ENCODE measurements at places on chromosomes 3 and 15.
A peak's percentile ranks its signal among the peaks of the same experiment; 100 is the strongest.

DNA sequence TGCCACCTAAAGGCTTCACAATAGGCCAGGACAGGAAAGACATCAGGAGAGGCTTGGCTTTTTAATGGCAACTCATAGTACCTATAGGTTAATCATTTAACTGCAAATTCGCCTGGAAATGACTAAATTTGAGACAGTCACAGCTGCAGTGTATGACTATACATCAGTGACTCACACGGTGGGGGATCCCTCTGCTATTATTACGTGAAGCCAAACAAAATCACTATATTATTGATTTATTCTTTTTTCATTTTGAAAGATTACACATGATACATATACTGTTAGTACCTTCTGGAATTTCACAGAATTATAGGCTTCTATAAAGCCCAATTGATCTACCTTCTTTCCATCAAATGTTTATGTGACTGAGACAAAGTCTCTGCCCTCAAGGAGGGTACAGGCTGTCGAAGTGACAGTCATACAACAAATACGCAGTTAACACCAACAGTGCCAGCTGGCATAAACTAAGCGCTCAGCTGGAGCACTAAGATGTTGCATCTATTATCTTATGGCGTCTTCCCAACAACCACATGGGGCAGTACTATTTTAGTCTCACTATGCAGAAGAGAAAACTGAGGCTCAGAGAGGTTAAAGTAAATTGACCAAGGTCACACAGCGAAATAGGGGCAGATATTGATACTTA lies 82.0 kb upstream of the LMOD3 start:
- DNase-seq = peak; percentile 56

- no peak for DNase-seq
These were observed 78.8 kb downstream of the SLC7A14 start for GRCh38 chr3:170507063-170507462.

GRCh38 chr15:59830098-59830497 lies 141.0 kb upstream of the BNIP2 start:
- no peak for DNase-seq

- no peak for DNase-seq
These were observed 28.1 kb upstream of the CNBP start for GRCh38 chr3:129211772-129212171.

GRCh38 chr15:32105258-32106241 lies 75.2 kb downstream of the CHRNA7 start:
- no peak for DNase-seq

GRCh38 chr3:134883697-134884385 lies 88.8 kb downstream of the EPHB1 start:
- DNase-seq = no peak

- DNase-seq = no peak
These were observed 126.7 kb downstream of the ATP10A start for GRCh38 chr15:25736461-25736860.

GRCh38 chr3:31462050-31462569 lies 70.6 kb upstream of the STT3B start:
- no peak for DNase-seq

Measured in stimulated activated CD4-positive, alpha-beta T cell treated with anti-CD3 and anti-CD28 coated beads, Interleukin-12 subunit alpha, Interleukin-12 subunit beta, amount 100 ng/mL, for 24 hours (primary cell).